ENCODE measurements at places on chromosomes 6 and 20. TPM values are rescaled to one million over a fixed set of nuclear protein-coding genes. Genes with fewer than 3 reads are reported as not detected.

DNA sequence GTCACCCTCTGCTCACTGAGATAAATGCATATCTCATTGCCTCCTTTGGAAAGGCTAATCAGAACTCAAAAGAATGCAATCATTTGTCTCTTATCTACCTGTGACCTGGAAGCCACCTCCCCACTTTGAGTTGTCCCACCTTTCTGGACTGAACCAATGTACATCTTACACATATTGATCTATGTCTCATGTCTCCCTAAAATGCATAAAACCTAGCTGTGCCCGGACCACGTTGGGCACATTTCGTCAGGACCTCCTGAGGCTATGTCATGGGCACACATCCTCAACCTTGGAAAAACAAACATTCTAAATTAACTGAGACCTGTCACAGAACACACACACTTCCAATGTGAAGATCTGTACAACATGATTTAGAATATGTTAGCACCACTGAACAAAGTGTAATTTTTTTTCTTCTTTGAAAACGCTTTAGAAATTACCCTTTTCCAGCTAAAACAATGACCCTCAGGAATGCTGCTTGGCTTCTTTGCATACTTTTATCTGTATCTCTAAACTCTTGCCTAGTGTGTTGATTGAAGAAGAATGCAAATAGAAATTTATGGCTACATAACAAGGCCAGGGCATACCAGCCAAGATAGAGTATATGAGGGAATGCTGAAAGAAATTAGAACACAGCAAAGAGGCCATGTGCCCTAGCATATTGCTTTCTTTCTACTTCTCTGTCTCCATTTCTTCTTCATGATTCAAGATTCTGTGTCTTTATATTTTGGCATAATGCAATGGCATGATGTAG lies 84.6 kb upstream of the DST start:
- DNase-seq: no peak

DNA sequence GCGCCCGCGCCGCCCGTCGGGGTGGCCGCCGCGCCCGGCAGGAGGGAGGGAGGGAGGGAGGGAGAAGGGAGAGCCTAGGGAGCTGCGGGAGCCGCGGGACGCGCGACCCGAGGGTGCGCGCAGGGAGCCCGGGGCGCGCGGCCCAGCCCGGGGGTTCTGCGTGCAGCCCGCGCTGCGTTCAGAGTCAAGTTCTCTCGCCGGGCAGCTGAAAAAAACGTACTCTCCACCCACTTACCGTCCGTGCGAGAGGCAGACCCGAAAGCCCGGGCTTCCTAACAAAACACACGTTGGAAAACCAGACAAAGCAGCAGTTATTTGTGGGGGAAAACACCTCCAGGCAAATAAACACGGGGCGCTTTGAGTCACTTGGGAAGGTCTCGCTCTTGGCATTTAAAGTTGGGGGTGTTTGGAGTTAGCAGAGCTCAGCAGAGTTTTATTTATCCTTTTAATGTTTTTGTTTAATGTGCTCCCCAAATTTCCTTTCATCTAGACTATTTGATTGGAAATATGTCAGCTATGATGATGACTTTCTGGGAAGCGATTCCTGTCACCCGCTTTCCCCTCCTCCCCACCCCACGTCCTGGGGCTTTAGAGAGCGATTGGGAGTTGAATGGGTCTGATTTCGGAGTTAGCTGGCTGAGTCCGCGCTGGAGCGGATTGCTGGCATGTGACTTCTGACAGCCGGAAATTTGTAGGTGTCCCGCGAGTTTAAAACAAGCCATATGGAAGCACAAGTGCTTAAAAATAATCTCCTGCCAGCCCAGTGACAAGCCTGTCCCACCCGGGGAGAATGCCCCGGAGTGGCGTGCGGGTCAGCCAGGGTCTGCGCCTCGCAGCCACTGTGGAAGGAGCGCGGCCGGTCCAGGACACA lies 1.1 kb downstream of the ESR1 start:
- no peak for DNase-seq

- no peak for DNase-seq
Measured at GRCh38 chr6:85516168-85516567, 66.3 kb downstream of the NT5E start.

Gene TINAG
- total RNA-seq: not detected

DNA sequence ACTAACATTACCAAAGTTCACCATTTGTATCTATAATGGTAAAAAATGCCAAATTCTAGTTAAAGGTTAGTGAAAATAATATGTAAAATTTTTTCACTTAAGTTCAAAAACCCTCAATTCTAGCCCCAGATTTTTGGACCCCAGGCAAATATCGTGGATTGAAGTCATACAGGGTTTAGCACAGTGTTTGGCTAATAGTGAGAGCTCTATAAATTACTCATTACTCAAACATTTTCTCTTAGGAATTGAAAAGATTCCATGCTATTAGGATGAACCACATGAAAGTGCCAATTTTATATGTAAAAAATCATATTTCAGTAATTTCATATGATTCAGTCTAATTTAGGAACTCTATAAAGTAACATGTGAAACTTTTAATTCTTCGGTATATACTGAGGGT lies 170.3 kb upstream of the PREP start:
- DNase-seq: no peak

DNA sequence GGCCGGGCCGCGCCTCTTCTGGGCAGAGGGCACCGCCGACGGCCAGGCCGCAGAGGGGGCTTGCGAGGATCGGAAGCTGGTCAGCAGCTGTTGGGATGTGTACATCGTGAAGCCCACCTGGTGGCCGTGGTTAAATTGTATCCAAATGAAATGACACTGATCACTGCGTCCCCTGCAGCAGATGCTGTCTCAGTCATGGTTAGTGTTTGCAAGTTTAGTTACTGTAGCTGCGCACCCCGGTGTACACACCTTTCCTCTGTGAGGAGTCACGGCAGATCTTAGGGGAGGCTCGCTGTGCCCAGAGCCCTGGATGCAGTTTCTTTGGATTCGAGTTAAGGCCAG lies 653 bp downstream of the NAA20 start:
- DNase-seq: no peak

Gene KCNQ2
- total RNA-seq: not detected

Gene ITPA
- 106 TPM for total RNA-seq

DNA sequence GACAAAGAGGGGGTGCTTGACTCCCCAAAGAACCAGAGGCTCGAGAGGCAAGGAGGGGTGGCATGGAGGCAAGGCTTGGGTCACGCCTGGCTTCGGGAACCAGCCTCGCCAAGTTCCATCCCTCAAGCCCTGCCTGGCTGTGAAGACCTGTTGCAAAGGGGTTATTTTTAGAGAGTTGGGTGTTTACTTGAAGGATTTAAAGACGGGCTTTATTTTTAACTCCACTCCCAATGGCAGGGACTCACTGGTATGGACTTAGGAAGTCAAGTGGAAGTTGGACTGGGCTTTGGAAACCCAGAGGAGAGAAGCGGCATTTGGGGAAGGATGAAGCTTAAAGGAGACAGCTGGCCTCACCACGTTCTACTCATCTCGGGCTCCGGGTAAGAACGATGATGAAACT lies 43.1 kb downstream of the JPH2 start:
- DNase-seq: no peak

DNA sequence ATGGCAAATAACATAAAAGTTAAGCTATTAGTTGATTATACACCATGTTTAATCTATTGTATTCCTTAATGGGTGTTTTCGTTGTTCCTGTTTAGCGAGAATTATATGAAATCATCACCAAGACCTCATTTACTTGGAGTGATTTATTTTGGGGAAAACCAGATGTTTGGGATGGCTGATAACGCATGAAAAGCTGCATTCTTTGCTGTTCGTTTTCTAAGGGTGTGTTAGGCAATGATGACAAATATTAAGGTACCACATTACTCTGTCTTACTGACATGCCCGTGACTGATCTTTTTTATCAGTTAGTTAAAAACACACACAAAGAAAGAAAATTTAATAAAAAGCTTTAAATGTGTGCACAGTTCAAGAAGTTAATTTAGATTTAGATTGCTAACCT lies 176.4 kb downstream of the ZFP64 start:
- no peak for DNase-seq

Gene EPPIN
- not detected for total RNA-seq

DNA sequence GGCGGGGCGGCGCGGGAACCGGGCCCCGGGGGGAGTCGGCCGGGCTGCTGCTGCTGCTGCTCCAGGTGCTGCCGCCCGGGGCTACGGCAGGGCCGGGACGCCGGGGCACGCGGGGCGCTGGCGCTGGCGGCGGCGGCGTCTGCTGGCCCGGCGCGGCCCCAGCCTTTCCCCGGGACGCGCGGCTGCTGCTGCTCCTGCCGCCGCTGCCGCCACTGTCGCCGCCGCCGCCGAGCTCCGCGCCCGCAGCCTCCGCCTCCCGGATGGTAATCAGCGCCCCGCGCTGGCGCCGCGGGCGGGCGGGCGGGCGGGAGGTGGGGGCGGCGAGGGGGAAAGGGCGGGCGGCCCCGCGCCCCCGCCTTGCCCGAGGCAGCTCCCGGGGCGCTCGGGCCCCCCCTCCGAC lies 306 bp downstream of the EBF4 start:
- peak; percentile 16 for DNase-seq

- DNase-seq: peak; percentile 68
Measured at GRCh38 chr6:722077-722524, 29.2 kb upstream of the EXOC2 start.

- no peak for DNase-seq
Measured at GRCh38 chr6:130467146-130468050, 101.6 kb downstream of the TMEM200A start.

DNA sequence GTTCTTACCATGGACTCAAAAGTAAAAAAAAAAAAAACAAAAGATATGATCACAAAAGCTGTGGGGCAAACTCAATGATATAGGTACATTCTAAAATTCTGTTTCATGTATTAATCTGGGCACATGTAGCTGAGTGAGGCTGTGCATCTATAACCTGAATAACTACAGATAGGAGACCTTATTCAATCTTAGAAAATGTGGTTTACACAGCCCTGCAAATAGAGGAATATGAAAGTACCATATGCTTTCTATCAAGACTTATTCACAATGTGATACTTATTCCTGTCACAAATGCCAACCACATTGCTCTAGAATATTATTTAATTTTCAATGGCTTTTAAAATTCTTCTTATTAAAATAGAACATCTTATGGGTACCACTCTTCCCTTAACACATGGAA lies 3.1 kb upstream of the SPACA1 start:
- DNase-seq: no peak

DNA sequence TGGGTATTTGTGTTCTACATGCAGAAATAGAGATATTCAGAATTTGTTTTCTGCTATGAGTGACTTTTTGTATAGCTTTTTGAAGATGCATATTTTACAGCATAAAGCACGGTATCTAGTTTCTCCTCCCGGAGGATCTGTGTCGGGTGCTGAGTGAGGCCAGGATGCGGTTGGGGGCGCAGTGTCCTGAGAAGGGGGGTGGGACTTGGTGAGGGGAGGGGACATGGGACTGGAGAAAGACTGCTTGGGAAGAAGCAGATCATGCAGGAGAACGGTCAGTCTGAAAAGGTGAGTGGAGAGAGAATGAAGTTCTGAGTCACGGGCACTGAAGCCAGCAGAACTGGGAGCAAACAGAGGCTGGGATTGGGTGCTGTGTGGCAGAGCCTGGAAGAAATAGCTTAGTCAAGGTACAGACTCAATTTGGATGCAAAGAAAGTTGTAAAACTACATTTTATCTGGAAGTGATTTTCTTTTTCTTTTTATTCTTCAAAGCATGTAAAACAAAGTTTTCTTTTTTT lies 44.0 kb downstream of the STX11 start:
- no peak for DNase-seq

- no peak for DNase-seq
Measured at GRCh38 chr20:59829054-59829785, 104.2 kb downstream of the SYCP2 start.

All from activated T-cell treated with anti-CD3 and anti-CD28 coated beads, Interleukin-2, amount 50 U/mL, for 4 hours (primary cell).